ENCODE measurements at places on chromosomes 16 and 17.

DNA sequence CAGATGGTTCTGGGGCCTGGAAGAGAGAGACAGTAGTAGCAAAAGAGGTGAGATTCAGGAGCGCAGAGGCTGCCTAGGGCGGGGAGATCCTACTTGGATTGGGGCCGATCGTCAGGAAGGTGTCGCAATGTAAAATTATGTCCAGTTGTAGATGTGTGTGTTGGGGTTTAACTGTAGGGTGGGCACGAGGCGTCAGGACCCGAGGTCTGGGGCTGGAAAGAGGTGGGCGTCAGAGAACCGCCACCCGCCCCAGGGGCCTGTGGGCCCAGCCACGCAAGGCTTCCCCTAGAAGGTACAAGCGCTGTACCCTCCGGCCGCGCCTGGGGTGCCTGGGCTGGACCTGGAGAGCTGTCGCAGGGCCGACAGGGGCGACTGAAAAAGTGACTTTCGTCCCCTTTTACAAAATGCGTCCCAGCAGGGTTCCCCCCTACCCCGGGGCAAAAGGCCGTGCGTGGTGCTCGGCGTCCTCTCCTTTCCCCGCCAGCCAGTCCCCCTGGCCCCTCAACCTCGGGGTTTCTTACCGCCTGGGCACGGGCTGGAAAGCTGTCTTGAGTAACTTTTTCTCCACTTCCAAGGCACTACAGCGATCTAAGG lies 2.8 kb downstream of the IRX3 start:
- DNase-seq = no peak

DNA sequence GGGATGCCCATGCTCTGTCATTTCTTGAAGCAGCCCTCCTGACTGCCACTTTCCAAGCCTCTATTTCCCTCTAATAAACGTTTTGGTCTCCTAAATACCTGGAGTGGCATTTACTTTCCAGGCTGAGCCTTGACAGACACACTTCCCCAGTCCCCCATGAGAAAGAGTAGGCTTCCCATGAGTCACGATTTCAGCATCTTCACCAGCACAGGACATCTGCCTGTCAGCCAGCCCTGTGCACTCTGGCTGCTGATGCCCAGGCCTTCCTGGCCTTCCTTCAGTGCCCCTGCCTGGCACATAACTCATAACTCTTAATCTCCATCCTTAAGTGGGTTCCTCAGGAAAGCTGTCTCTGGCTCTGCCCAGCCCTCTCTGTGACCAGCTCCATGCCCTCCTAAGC lies 30.8 kb upstream of the GAS7 start:
- DNase-seq = no peak

GRCh38 chr17:63681530-63681929 lies 18.4 kb downstream of the LIMD2 start:
- DNase-seq = no peak

DNA sequence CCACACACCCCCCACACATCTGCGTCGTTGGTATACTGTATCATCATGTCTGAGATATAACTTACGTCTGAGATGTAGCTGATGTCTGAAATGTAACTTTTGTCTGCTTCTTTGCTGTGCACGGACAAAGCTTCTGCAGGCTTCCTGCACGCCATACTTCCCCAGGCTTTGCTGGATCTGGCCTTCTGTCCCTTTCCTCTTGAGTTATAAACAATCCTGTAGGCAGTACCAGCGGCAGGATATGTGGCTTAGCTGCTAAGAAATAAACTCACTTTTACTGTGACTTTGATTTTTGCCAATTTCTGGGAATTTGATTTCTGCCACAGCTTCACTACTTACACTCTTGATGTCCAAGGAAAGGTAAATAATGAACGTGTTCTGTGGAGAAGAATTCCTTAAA lies 184.4 kb downstream of the RPTOR start:
- DNase-seq = no peak

- DNase-seq = no peak
Measured at GRCh38 chr17:3669085-3669347, 404 bp downstream of the EMC6 start.
